Kidney (tissue), 22 donors: ENCODE measurements at places on chromosomes 12 and 14. TPM values are rescaled to one million over a fixed set of nuclear protein-coding genes. Genes with fewer than 3 reads are reported as not detected.

TAS2R14 gene
- 0.75 TPM for polyA plus RNA-seq

JDP2 gene
- 20.1 TPM for polyA plus RNA-seq

TTC5 gene
- 12.3 TPM for polyA plus RNA-seq

KERA gene
- polyA plus RNA-seq, result not detected

LRFN5 gene
- 2.4 TPM for polyA plus RNA-seq

CMTM5 gene
- 1.1 TPM for polyA plus RNA-seq

PCED1B gene
- 2.8 TPM for polyA plus RNA-seq

NPFF gene
- 1.3 TPM for polyA plus RNA-seq

AP5M1 gene
- polyA plus RNA-seq, result 18.3 TPM

PTPRR gene
- polyA plus RNA-seq, result 0.86 TPM

ENDOU gene
- polyA plus RNA-seq, result 0.28 TPM

COL2A1 gene
- not detected for polyA plus RNA-seq

FAM186B gene
- 0.34 TPM for polyA plus RNA-seq

CTSG gene
- 1.1 TPM for polyA plus RNA-seq

RIMBP2 gene
- 2.8 TPM for polyA plus RNA-seq

KRT72 gene
- not detected for polyA plus RNA-seq

ACOT6 gene
- polyA plus RNA-seq, result 1.4 TPM

AKAP6 gene
- polyA plus RNA-seq, result 0.92 TPM

PPP4R4 gene
- polyA plus RNA-seq, result not detected

KRT3 gene
- not detected for polyA plus RNA-seq

SDSL gene
- 116 TPM for polyA plus RNA-seq

CPNE8 gene
- 8.8 TPM for polyA plus RNA-seq

LRRIQ1 gene
- 2.4 TPM for polyA plus RNA-seq

PTPN21 gene
- polyA plus RNA-seq, result 5.3 TPM

PRKD1 gene
- 14.0 TPM for polyA plus RNA-seq

PLCZ1 gene
- polyA plus RNA-seq, result not detected

KTN1 gene
- 106 TPM for polyA plus RNA-seq

HOXC12 gene
- polyA plus RNA-seq, result not detected

IFNG-AS1 gene
- polyA plus RNA-seq, result not detected

RTL1 gene
- polyA plus RNA-seq, result not detected
